ENCODE measurements at places on chromosomes 7 and 10. TPM values are rescaled to one million over a fixed set of nuclear protein-coding genes. Genes with fewer than 3 reads are reported as not detected.

The C10orf105 gene
- 0.42 TPM for total RNA-seq

The HIF1AN gene
- total RNA-seq: 63.1 TPM

The MALSU1 gene
- 49.2 TPM for total RNA-seq

The PDE1C gene
- total RNA-seq: not detected

The FRMPD2 gene
- total RNA-seq: not detected

The BLVRA gene
- total RNA-seq: 37.2 TPM

The PAPOLB gene
- not detected for total RNA-seq

The CFAP69 gene
- not detected for total RNA-seq

The FGF8 gene
- total RNA-seq: not detected

The PRLHR gene
- total RNA-seq: not detected

The PDE6C gene
- total RNA-seq: not detected

The GPR15LG gene
- not detected for total RNA-seq

The SPDYE9 gene
- not detected for total RNA-seq

The SLC18A3 gene
- not detected for total RNA-seq

The TMEM184A gene
- not detected for total RNA-seq

The CYP3A5 gene
- not detected for total RNA-seq

The ARHGEF5 gene
- total RNA-seq: 9.8 TPM

The GPR26 gene
- total RNA-seq: not detected

The OGDHL gene
- not detected for total RNA-seq

The PRKAR2B gene
- 0.63 TPM for total RNA-seq
